ENCODE measurements at places on chromosomes 1 and 21.
A peak's percentile ranks its signal among the peaks of the same experiment; 100 is the strongest.

DNA sequence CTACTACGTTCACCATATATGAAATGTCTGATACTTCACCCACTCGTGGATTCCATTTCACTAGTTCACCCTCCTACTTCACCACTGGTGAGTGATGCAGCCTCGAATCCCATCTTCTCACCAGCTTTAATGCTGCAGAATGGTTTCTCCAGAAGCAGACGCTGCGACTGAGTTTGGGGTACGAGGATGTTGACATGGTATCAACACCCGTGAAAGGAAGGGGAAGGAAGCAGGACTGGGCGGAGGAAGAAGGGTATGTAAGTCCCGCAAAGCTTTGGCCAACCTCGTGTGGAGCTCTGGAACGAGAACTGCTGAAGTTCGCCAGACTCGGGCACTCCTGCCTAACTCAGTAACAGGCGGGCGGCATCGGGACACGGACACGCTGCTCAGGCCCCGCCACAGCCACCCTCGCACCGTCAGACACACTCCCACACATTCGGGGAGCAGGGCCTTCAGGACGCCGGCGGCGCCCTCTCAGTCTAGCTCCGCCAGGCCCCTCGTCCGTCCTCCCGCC lies 833 bp upstream of the DIP2A start:
- DNase-seq, result no peak

GRCh38 chr1:212718499-212718898 lies 18.9 kb upstream of the BATF3 start:
- no peak for DNase-seq

DNA sequence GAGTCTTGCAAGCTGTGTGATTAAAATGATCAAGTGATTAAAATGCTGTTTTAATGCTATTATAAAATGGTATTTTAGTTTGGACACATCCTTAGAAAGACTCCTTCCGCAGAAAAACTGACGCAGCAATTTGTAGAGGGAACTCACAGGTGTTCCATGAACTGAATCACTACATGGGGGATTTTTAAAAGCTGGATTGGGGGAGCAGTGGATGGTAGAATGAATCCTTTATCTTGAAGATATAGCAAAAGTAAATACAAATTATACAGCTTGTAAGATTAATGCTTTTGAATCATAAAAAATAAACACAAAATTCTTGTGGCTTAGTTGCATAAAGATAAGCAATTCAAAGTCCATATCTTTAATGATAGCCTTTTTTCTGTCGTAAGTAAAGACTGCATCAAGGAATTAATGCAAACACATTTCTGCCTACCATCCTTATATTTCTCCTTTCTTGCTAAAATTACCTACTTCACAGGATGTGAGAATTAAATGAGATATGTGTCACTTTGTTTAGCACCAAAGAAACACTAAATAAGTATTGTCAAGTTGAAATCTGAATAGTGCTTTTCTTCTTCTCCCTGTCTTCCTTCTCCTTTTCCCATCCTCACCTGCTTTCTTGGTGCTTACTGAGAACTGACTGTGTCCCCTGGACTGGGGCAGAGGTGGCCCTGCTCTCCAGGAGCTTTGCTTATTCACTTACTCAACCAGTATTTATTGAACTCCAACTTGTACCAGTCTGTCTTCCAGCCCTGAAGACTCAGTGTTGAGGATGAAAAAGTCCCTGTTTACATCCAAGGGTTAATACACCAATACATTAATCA lies 61.5 kb upstream of the F3 start:
- DNase-seq, result no peak

DNA sequence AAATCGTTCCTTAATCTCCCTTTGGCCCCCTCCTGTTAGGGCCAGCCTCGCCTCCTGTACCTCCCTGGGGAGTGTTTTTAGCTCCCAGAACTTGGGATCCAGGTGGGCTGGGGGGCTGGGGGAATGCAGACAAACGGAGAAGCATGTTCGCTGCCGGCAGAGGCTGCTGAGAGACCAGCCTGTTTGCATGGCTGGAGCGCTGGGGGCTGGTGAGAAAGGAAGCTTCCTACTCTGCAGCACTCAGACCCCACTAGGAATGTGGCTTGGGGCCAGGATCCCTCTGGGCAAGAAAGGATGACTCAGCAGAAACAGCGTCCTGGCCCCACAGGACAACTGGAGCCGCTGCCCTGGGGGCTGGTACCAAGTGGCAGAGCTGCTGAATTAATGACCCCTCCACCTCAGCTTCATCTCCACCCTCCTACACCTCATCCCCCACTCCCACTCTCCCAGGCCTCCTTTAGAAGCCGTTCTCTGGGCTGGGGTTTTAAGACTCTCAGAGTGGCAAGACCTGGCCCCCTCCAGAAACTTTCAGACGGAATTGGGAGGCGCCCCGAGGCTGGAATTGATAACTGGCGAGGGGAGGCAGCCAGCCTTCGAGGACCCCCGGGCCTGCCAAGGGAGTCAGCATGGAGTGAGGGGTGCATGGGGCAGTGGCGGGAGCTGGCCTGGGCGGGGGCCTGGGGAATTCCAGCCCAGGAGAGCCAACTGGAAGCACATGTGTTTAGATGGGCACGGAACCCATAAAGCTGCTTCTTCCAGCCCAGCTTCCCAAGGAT lies 28.5 kb upstream of the EPS8L3 start:
- no peak for DNase-seq

GRCh38 chr21:26366781-26367180 lies 196.2 kb upstream of the APP start:
- DNase-seq, result no peak

DNA sequence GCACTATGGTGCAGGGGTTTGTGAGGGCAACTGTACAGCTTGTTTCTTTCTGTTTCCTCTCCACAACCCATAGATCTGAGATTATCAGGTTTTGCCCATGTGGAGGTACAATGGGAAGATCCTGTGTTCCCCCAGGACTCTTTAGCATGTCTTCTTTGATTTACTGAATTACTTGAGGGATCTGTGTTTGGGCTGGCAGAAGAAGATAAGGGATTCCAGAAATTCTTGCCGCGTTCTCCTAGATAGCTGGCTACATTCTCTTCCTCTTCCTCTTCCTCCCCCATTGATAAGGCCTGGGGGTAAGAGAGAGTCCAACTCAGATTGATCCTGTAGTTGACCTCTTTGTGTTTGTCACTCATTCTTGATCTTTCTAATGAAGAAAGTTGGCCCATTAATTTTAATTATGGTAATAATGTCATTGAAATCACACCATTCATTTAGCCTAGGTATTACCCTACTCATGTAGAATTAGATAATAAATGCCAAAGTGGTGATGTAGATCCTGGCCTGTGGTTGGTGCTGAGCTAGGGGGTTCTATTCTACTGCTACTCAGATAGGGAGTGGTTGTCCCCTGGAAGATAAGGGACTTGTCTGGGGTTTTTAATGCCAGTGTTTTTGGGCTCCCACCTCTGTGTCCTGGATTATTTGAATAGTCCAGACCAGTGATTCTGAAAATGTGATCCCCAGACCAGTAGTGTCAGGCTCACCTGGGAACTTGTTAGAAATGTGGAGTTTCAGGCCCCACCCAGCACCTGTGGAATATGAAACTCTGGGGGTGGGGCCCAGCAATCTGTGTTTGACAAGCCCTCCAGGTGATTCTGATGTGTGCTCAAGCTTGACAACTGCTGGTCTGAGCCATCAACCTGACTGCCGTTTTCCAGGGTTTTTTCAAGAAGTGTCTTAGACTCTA lies 122.2 kb downstream of the NOS1AP start:
- no peak for DNase-seq

DNA sequence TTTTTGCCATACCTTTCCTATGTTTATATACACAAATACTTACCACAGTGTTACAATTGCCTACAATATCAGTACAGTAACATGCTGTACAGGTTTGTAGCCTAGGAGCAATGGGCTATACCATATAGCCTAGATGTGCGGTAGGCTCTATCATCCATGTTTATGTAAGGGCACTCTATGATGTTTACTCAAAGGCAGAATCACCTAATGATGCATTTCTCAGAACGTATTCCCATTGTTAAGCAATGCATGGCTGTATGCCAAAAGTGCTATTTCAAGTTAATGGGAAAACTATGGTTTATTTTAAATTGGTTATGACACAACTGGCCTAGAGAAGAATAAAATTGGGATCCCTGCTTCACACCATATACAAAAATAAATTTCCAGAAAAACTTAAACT lies 36.9 kb upstream of the DISP1 start:
- no peak for DNase-seq

GRCh38 chr1:193322211-193322610 lies 135.8 kb upstream of the B3GALT2 start:
- DNase-seq, result no peak

- no peak for DNase-seq
These were observed 13.8 kb downstream of the PAXBP1 start for GRCh38 chr21:32757804-32758203.

DNA sequence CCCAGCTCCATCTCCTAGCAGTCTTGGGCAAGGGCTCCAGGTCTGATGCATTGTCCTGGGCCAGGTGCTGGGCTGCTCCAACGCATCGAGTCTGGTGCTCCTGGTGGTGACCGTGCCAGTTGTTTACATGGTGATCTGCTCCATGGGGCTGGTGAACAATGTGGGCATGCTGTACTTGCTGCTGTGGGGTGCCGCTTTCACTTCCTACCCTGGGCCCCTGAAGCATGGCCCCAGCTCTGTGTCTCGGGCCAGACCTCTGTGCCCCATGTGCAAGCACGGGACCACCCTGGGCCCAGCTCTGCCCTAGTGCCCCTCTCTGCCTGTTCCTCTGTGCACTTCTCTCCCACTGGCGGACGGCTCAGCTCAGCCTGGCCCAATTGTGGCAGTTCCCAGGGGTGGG lies 119.4 kb downstream of the MAST2 start:
- DNase-seq, result no peak

DNA sequence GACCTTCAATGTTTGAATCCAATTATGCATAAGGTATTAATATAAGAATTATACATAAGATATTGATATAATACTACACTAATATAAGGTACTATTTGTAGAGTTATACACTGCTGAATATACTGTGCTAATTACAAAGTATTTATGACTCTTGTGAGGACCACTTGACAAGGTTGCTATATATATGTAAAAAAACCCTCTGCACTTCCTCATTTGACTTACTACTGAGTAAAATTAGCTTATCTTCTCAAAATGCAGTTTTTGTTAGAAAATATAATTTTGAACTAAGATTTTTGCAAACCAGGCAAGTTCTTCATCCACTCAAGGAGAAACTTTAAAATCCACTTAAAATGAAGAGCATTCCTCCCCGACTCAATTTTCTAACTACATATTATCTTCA lies 8.5 kb downstream of the SIKE1 start:
- no peak for DNase-seq

- DNase-seq, result no peak
These were observed 17.9 kb upstream of the RAP1GAP start for GRCh38 chr1:21687081-21687529.

- peak; percentile 62 for DNase-seq
These were observed 9.8 kb downstream of the SLC30A2 start for GRCh38 chr1:26035959-26036755.

DNA sequence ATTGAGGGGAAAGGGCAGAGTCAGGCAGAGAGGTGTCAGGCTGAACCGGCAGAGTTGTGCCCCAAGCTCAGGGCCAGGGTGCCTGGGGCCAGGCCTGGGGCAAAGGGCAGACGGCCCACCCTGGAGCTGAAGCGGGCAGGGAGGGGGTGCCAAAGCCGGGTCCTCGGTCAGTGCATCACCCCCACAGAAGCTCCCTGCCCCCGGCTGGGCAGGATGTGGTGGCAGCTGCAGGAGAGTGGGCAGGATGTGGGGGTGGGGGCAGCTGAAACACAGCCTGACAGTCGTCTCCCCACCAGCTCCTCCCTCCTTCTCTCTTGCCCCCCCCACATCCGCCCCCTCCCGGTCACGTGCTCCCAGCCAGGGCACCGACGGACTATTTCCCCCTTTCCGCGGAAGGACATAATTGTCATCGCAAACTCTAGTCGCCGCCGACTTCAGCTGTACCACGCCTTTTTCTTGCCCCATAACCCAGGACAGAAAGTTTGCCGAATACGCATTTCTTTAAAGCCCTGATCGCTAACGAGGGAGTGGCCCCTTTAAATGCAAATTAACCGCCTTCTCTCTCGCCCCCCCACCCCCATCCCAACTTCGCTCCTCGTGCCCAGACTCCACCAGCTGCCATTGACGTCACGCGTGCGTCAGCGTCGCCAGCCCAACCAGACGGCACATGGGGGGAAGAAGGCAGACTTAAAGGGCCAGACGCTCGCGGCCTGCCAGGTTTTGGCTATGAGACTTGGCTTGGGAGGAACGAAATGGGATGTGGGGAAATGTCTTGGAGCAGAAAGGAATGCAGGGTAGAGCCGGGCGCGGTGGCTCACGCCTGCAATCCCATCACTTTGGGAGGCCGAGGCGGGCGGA lies 4.5 kb upstream of the MEF2D start:
- DNase-seq, result peak; percentile 94

- no peak for DNase-seq
These were observed 26.5 kb downstream of the TSNAX start for GRCh38 chr1:231554969-231555368.

DNA sequence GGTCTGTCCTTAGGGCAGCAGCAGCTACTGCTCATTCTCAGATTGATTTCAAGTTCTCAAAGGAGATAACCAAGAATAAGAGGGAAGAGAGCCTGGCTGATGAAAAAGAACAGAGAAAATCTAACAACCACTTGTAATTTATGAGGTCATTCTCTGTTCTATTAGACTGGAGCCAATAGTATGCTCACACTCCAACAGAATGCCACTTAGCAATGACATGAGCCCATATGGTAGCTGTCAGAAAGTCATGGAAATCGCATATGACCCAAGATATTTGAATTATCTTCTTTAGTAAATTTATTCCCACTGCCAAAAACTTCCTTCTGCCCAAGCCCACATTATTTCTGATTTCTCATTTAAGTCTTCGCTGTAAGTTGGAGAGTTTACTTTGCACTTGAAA lies 53.7 kb upstream of the PLA2G4A start:
- no peak for DNase-seq

DNA sequence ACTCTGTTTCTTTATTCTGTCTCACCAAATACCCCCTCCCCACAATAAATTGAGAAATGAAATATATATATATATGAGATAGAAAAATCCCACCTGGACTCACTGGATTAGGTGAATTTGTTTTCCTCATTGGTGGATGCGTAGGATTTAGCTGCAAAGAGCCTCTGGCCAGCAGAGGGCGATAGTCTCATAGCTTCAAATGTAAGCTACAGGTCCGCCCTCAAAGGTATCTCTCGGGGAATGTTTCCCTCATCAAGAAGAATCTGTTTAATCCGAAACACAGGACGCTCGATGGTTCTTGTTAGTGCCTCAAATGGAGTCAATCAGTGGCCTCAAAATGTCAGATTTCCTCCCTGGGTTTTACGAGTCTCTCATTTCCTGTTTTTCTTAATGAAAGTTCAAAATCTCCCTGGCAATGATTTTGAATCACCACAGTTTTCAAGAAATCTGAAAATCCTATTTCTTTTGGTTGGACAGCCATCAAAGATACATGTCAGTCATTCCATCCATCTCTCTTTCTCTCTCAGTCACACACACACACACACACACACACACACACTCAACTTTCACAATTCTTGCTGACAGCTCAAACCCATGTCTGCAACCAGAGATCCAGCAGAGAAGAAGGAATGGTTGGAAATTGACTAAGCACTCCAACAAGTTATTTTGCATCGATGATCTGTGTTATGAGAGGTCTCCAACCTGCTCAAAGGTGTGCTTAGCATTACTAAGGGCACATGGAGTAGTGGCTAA lies 13.9 kb upstream of the CAMK1G start:
- peak; percentile 51 for DNase-seq

Measured in activated T-helper 1 cell treated with Interleukin-2 at 50 U/mL for 16 hours (primary cell).